ENCODE measurements at places on chromosomes 6 and 20. TPM values are rescaled to one million over a fixed set of nuclear protein-coding genes. Genes with fewer than 3 reads are reported as not detected.

SAMD3 gene
- not detected for total RNA-seq

GRCh38 chr6:55450005-55450404, 122.7 kb downstream of the GFRAL start:
- no peak for DNase-seq

DNA sequence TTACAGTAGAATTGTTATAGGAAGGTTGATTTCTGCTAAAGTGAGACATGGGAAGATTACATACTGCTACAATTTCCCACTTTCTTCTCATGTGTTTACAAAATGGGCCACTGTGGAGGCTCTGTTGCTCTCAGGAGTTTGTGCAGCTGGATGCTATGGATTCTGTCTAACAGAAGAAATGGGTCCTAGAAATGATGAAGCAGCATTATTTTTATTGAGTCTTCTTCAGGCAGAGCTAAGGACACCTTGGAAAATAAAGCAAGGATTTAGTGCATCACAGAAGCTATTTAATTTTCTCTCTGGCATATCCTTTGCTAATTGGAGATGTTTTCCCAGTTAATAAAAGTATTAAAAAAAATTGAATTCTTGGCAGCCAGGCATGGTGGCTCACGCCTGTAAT, 29.2 kb downstream of the CCDC170 start:
- DNase-seq = no peak

- DNase-seq = no peak
Measured at GRCh38 chr6:79810185-79810705, 137.1 kb downstream of the ELOVL4 start.

GRCh38 chr20:53907968-53908751, 162.2 kb downstream of the BCAS1 start:
- peak; percentile 31 for DNase-seq

DNA sequence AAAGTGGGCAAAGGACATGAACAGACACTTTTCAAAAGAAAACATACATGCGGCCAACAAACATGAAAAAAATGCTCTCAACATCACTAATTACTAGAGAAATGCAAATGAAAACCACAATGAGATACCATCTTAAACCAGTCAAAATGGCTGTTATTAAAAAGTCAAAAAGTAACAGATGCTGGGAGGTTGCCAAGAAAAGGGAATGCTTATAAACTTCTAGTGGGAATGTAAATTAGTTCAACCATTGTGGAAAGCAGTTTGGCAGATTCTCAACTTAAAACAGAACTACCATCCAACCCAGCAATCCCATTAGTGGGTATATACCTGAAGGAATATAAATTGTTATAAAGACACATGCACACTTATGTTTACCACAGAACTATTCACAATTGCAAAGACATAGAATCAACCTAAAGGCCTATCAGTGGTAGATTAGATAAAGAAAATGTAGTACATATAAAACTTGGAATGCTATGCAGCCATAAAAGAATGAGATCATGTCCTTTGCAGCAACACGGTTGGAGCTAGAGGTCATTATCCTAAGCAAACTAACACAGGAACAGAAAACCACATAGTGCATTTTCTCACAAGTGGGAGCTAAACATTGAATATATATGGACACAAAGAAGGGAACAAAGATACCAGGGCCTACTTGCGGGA, 16.3 kb downstream of the CENPQ start:
- no peak for DNase-seq
